Heart left ventricle (tissue), 16 donors: ENCODE measurements at places on chromosomes 13 and 19. TPM values are rescaled to one million over a fixed set of nuclear protein-coding genes. Genes with fewer than 3 reads are reported as not detected.

ZNF256 gene
- 6.4 TPM for total RNA-seq

DACT3 gene
- total RNA-seq, result 8.8 TPM

OR1M1 gene
- total RNA-seq, result not detected

MEF2B gene
- 0.24 TPM for total RNA-seq

ZNF221 gene
- 3.9 TPM for total RNA-seq

ZNF98 gene
- total RNA-seq, result 2.0 TPM

NOTCH3 gene
- total RNA-seq, result 29.6 TPM

GPR18 gene
- total RNA-seq, result not detected

ZNF682 gene
- total RNA-seq, result 5.5 TPM

RFPL4A gene
- not detected for total RNA-seq

ZNF135 gene
- total RNA-seq, result 2.2 TPM

MEIOSIN gene
- total RNA-seq, result not detected

KLK4 gene
- not detected for total RNA-seq

SYT5 gene
- total RNA-seq, result not detected

MEDAG gene
- 14.2 TPM for total RNA-seq

PRTN3 gene
- total RNA-seq, result 0.40 TPM

GRK1 gene
- total RNA-seq, result 1.3 TPM

FBL gene
- 94.3 TPM for total RNA-seq

S1PR5 gene
- 0.25 TPM for total RNA-seq

TBXA2R gene
- total RNA-seq, result 2.4 TPM

SH2D3A gene
- not detected for total RNA-seq

ZNF653 gene
- total RNA-seq, result 3.9 TPM

GRAMD1A gene
- 64.5 TPM for total RNA-seq

PSG6 gene
- not detected for total RNA-seq

ZNF296 gene
- total RNA-seq, result 0.36 TPM

TLE6 gene
- 0.54 TPM for total RNA-seq
